ENCODE measurements at places on chromosomes 2 and 18.

DNA sequence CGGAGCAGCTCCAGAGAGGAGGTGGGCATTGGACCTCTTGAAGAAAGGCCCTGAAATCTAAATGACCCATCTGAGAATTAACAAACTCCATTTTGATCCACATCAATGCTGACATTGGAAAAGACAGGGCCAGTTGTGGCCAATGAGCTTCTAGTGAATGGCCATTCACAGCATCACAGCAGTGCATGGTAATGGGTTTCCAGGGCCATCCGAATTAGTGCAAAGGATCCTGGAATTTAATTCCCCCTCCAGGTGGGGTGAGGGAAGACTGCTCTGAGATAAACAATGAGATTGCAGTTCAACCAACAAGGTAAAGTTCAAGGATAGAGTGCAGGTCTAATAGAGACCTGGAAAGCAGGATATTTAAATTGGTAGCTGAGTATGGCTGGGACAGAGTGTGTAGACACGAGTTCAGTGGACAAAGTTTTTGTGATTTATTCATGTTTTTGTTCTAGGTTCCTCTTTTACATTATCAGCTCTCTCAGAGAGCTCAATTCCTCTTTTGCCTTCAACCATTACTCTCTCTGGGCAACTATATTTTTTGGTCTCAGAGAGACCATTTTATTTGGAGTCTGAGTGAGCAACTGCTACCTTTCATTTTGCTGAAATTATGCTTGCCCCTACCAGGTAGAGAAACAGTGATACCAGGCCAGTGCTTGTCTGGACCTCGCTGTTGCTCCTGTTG, 5.0 kb downstream of the TACR1 start:
- DNase-seq, result no peak

DNA sequence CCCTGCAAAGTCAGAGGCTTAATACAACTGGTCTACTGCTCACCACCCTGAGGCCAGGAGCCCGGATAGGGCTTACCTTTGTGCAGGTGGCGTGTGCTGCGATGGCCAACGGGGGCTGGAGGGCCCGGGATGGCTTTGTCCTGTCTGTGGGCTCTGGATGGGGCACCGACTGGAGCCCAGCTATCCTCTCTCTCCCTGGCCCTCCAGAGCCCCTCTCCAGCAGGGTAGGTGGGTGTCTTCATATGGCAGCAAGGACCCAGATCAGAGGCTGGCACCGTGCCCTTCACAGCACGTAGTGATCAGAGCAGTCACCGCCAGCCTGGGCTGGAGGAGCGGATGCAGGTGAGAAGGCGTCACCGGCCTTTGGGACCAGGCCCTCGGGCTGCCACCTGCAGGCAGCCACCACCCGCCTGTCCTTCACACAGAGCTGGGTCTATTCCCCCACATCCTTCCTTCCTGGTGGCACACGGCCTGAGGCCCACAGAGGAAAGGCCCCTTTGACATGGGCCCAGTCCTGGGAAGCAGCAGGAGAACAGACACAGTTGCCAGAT, 232.1 kb downstream of the EIPR1 start:
- no peak for DNase-seq

- DNase-seq, result no peak
Observed at GRCh38 chr2:203431391-203432185, 103.4 kb downstream of the ABI2 start.

GRCh38 chr18:48314690-48315089, 94.5 kb downstream of the ZBTB7C start:
- DNase-seq, result no peak

DNA sequence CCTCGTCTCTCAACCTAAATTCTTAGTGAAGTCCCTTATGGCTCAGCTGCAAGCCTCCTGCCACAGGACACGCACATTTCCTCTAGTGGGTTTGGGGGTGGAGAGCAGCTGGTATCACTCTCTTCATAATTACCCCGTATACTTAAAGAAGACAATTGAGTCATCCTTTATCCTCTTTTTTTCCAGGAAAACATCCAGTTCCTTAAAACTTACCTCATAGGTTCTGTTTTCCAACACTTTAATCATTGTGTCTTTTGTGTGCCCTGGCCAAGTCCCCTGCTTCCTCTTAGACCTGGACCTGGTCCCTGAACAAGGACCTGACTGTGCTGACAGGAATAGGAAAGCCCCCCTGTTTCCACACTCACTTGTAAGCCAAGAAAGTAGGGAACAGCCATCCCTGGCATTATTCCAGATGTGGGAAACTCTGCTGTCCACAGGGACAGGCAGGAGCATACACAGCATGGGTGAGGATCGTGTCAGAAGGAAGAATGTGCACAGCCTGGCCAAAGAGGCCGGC, 42.3 kb upstream of the MYO1B start:
- no peak for DNase-seq

DNA sequence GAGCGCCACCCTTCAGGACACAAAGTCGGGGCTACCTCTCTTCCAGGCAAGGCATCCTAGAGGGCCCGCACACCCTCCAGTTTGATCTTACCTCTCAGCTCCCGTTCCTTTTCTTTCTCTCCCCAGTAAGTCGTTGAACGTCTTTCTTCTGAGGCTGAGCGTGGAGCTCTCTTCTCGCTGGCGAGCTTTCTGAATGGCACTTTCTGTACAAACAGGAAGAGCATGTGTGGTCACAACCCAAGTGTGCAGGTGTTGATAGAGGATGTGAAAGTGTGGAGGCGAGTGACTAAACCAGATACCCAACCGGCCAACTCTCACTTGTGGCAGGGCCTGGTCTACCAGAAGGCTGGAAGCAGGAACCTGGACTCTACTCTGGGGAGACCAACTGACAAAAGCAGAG, at the start of gene AFF3:
Gene AFF3 (minus strand): TSS at position 198 of the 400 bp plus-strand sequence. CDS start 38,136 bp downstream, outside the sequence.
- DNase-seq, result peak; percentile 40

DNA sequence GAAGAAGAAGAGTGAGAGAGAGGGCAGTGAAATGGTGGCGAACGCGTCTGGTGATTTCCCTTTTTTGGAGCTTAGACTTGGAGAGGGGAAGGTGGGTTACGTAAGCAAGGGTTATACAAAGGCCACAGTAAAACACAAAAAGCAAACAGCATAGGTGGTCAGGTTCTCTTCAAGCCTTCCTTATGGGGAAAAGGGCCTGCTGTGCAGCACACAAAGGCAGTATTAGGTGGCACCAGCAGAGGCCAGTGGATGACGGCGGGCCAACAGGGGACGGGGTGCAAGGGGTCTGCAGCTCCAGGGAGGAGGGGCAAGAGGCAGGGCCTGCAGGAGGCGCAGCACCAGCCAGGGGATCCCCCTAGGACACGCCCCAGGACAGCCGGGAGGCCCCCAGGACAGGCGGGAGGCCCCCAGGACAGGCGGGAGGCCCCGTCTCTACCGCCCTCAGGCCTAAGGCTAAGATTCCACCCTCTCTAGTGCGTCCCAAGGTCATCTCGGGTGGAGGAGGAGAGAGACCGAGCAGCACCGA, 32.6 kb upstream of the NPC1 start:
- DNase-seq, result peak; percentile 34

- no peak for DNase-seq
Observed at GRCh38 chr18:13616041-13616440, 110.3 kb downstream of the FAM210A start.

- peak; percentile 2 for DNase-seq
Observed at GRCh38 chr18:75592527-75592926, 165.0 kb upstream of the SMIM21 start.

DNA sequence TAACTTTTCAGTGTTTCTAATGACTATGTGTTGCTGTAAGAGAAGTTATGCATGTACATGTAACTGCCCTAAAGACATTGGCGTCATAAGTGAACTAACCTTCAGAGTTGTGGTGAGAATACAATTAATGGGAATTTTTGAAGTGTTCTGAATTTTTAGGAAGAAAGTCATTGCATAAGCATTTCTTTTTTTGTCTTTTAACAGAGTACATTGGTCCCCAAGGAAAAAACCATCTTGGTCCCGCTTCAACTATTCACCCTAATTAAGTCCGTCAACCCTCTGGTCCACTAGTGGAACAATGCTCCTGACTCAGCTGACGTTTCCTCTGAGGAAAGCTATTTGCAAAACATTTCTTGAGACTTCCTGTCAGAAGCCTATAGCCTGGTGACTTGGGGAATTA, 41.1 kb upstream of the VIT start:
- no peak for DNase-seq

DNA sequence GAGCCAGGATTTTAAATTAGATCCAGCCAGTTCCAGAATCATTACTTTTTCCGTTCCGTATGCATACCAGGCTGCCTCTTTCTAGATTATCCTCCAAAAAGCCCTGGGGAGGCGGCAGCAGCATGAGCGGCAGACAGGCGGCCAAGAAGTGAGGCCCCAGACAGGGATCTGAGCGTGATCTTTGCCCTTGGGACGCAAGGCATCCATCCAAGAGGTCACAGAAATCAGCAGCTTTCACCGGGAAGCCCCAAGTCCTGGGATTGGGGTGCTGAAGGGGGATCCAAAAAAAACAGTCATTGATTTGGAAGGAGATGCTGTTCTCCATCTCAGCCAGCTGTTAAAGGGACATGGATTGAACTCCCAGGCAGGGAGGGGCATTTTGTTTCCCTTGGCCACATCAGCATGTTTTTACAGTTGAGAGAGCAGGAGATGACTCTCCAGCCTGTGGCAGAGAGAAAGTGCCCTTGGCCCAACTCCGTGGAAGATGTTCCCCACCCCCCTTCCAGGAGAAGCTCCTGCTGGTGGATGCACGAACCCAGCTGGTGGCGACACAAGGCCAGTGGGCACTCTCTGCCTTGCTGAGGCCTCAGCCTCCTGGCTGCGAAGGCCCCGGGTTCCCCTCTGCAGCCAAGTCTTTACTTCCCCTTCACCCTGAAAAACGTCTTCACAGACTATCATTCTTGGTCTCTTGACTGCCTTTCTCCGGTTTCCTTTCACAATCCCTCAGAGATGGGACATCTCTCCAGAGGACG, 265.6 kb downstream of the ANAPC1 start:
- DNase-seq, result peak; percentile 53

DNA sequence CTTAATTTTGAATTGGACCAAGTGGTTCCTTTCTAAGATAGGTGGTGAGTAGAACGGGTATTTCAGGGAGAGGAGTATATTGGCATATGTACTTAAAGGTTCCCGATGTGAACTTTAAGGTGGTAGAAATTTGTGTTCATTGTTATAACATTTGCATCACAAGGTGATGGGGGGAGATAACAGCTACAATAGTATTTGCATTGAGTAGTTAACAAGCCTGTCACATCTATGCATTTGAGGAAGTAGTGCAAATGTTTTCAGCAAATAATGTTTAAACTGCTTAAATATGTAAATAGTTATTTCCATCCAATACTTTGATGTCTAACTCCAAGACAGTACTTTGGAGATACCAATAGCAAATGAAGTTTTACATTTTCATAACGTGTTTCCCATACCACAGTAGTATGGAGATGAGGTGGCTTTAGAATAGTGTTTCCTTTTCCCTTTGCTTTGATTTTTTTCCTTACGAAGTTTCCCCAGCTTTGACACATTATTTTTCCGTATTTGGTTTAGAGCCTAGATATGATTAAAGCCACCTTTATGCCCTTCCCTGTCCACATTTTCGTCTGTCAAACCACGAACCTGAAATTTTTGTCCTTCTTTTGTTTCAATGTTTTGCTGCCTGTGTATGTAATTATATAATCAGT, 46.6 kb downstream of the VAPA start:
- peak; percentile 50 for DNase-seq

GRCh38 chr18:74604774-74605173, 7.1 kb downstream of the ZNF407 start:
- no peak for DNase-seq

- DNase-seq, result peak; percentile 2
Observed at GRCh38 chr18:32893915-32894314, 121.1 kb upstream of the KLHL14 start.
